ENCODE measurements at places on chromosomes 3 and 15.

DNA sequence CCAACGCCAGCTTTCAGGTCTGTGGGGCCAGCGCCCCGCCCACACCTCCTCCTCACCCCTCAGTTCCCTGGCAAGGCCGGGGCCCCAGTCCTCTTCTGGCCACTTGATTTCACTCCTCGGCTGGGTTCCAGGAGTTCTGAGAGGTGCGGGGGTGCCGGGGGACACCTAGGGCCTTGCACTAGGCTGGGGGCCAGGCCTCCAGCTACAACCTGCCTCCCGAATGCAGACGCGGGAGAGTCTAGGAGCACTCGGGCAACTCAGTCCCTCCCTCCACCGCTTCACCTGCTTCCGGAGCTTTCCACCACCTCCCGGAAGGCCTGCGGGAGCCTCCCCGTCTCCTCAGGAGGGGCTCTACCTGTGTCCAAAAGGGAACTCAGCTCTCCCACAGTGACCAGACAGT is 35.6 kb downstream of the TNK2 start:
- DNase-seq: no peak

GRCh38 chr15:40847223-40847961 is 3.5 kb downstream of the SPINT1 start:
- DNase-seq: peak; percentile 98

- DNase-seq: peak; percentile 65
Measured at GRCh38 chr3:176814285-176814684, 383.0 kb downstream of the TBL1XR1 start.

DNA sequence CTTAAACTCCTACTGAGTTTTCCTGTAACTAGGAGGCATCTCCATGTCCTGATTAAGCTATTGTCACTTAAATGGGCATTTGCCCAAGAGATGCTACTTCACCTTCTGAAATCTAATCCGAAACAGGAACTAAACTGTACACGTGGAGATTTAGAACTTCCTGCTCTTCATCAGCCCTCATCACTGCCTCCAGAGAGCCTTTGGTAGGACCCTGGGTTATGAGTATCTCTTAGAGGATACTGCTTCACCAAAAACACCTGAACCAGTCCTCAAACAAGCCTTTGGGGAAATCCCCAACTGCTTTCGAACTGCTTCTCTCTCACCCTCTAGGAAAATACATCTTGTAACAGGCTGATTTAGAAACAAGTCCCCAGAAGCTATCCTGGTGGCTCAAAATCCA is 320.3 kb downstream of the GAP43 start:
- no peak for DNase-seq

- DNase-seq: no peak
Measured at GRCh38 chr3:45952456-45952855, 9.2 kb downstream of the CXCR6 start.
